ENCODE measurements at places on chromosomes 2 and 18.

DNA sequence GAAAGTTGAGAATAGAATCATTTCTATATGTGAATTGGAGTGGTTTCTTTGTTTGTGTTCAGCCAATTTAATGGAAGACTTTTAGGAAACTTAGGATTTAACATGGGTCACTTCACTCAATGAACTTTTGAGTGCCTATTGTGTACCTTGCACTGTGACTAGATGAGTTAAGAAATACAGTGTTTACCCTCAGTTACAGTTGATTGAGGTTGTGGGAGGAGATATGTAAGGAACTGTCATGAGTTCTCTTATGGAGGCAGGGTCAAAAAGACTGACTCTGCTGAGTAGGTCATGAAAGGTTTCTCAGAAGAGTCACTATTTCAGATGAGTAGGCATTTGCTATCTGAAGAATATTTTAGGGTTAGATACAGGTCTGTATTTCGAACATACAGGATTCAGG is 98.6 kb downstream of the RAB3GAP1 start:
- DNase-seq = no peak

- no peak for DNase-seq
Measured at GRCh38 chr2:84964406-84965191, 6.4 kb upstream of the KCMF1 start.

- DNase-seq = peak; percentile 29
Measured at GRCh38 chr2:224870341-224870740, 154.2 kb upstream of the CCDC195 start.

DNA sequence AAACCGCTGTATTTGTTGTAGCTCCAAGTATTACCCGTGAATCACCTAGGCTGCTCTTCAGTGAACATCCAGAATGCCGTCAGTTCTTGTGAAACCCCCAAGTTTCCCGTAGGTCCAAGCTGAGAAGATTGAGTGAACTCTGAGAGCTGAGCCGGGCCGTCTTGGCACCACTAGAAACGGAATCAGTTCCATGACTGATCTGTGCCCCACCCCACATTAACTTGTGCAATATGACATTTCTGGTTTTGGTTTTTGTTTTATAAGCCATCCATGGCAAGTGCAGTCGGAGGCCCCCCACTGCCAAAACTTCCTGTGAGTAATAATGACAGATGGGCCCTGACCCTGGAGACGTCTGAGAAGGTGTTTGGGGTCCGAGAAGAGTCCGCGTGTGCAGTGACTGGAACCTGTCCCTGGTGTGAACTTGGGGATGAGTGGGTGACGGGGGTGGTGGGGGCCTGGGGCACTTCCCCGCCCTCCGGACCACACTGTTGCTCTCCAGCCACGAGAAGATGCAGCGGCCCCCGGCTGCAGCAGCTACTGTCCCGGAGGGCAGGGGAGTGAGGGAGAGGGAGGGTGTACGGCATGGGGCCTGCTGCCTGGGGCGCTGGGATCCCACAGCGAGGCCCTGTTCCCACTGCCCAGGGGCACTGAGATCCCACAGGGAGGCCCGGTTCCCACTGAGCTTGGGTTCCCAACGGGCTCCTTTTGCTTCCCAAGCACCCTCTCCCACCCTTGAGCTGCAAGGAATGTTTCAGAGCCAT is 26.5 kb downstream of the NFATC1 start:
- peak; percentile 57 for DNase-seq

DNA sequence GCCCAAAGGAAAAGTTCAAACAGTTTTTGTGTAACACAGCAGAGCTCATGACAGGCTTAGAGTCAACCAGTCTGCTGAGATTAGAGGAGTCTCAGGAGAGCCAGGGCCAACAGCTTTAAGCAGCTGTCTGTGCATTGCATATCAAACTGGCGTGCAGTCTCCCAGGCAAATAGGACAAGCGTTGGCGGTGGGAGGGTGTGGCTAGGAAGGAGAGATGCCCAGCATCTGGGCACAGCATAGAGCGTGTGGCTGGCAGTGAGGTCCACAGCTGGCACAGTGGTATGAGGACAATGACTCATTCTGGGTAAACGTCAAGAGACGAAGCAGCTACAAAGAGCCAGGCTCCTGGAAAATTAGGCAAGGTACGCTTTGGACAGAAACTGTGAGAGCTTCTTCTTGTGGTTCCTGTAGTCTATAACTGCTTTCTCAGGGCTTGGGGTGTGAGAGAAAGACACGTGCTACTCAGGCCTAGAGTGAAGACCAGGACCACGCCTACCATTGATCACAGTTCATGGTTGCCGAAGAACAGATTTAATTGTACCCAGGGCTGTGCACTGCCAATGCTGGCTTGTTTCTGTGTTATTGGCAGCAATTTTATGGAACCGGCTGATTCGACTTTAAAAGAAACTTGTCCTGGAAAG is 14.8 kb downstream of the ZAP70 start:
- no peak for DNase-seq

GRCh38 chr2:195604706-195605105 is 52.3 kb upstream of the SLC39A10 start:
- no peak for DNase-seq

DNA sequence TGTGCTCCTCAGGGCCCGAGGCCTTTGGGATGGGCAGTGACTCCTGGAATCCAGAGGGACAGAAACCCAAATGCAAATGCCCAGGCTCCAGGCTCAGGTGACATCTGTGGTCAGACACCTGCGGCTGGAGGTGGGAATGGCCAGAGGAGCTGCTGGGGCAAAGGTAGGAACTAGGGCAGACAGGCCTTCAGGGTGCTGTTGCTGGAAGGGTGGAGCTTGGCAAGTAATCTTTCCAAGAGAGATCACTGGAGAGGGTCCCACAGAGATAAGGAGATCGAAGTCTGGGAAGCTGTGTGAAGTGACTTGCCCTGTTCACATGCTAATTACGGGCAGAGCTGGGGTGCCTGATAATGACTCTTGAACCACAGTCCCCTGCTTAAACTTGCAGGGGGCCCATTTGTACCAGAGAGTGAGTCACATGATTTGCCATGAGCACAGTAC is 82.4 kb downstream of the ACAA2 start:
- DNase-seq = no peak

GRCh38 chr18:67516539-67517443 is at the start of gene DSEL:
Gene DSEL (minus strand): TSS chr18:67516720. CDS start chr18:67514608, 2,112 bp downstream.
- peak; percentile 96 for DNase-seq

DNA sequence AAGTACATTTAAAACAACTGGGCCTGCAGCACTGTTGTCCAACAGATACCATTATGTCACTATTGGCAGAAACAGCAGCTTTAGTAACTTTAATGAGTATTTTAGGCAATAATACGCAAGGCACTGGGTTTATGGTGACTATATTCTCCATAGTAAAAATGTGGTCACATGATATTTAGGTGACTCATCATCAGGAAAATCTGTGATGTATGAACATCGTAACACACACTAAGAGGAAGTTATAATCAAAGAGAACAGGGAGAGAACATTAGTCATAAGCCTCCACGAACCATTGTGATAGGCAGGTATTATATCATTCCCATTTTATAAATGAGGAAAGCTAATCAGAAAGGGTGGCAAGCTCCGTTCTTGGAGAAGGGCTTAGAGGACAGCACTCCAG is 36.9 kb downstream of the RAPH1 start:
- peak; percentile 65 for DNase-seq

GRCh38 chr2:74812787-74813590 is 20.9 kb upstream of the HK2 start:
- DNase-seq = no peak

DNA sequence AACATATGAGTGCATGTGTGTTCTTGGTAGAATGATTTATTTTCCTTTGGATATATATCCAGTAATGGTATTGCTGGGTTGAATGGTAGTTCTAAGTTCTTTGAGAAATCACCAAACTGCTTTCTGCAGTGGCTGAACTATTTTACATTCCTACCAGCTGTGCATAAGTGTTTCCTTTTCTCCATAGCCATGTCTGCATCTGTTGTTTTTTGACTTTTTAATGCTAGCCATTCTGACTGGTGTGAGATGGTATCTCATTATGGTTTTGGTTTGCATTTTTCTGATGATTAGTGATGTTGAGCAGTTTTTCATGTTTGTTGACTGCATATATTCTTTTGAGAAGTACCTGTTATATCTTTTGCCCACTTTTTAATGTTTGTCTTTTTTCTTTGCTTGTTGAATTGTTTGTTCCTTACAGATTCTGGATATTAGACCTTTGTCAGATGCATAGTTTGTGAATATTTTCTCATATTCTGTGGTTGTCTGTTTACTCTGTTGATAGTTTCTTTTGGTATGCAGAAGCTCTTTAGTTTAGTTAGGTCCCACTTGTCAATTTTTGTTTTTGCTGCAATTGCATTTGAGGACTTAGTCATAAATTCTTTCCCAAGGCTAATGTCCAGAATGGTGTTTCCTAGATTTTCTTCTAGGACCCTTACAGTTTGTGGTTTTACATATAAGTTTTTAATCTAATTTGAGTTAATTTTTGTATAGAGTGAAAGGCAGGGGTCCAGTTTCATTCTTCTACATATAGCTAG is 17.6 kb upstream of the KCNE4 start:
- DNase-seq = peak; percentile 42

Data from fibroblast of skin of abdomen (primary cell).